Activated T-helper 17 cell treated with anti-CD3 and anti-CD28 coated beads, Interleukin-2, amount 50 U/mL, for 72 hours (primary cell): ENCODE measurements at places on chromosomes 5 and 9.

- no peaks in the 10 kb centered on the region for H3K4me1 ChIP-seq
- no peak for ATAC-seq
- H3K4me3 ChIP-seq = no peak overlapping the region
- no peaks in the 10 kb centered on the region for H3K36me3 ChIP-seq
- H3K27me3 ChIP-seq = peaks cover 4% of the 10 kb centered on the region
Measured at GRCh38 chr9:19914044-19914443, 125.2 kb upstream of the SLC24A2 start.

- peaks cover 5% of the 10 kb centered on the region for H3K4me1 ChIP-seq
- no peaks in the 10 kb centered on the region for H3K27me3 ChIP-seq
- H3K4me3 ChIP-seq = no peak overlapping the region
Measured at GRCh38 chr5:60826653-60827052, 17.4 kb downstream of the ELOVL7 start.

- H3K27ac ChIP-seq = no peak overlapping the region
- no peaks in the 10 kb centered on the region for H3K27me3 ChIP-seq
- no peak overlapping the region for H3K4me3 ChIP-seq
- ATAC-seq = no peak
- no peaks in the 10 kb centered on the region for H3K4me1 ChIP-seq
- no peaks in the 10 kb centered on the region for H3K36me3 ChIP-seq
Measured at GRCh38 chr5:179228341-179229121, 116.7 kb downstream of the ADAMTS2 start.

DNA sequence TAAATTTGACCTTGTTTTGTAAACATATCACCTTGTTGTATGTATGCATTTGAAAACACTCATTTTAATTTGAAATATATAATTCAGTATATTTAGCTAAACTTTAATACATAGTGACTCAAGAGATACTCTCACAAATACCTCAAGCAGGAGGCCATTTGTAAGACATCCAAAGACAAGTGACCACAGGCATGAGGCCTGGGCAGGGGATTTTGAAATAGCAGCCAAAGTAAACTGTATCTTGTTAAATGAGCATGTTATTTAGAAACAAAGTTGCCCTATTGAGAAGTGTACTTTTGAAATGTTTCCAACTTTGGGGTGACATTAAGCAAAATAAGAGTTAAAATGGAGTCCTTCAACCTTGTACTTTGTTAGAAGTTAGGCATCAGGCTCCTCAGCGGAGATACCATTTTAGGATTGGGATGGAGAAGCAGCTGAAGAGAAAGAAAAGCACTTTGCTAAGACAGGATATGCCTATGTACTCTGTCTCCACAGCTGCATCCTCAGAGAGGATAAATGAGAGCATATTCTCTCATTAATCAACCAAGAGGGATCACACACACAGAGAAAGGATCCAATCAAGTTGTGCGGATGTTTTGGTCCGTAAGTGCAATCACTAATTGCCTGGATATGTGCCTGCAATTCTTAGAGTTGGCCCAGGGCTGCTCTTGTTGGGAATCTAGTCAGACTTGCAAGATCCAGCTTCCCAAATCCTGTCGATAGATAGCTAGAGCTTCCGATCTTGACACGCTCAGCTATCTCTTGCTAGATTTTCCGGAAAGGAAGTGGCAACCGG lies 157.5 kb upstream of the HAPLN1 start:
- H3K4me3 ChIP-seq = no peak overlapping the region
- ATAC-seq = no peak
- no peaks in the 10 kb centered on the region for H3K4me1 ChIP-seq
- H3K27me3 ChIP-seq = no peaks in the 10 kb centered on the region

- H3K4me3 ChIP-seq = no peak overlapping the region
- H3K4me1 ChIP-seq = peaks cover 8% of the 10 kb centered on the region
- H3K36me3 ChIP-seq = peaks cover 7% of the 10 kb centered on the region
- peak; percentile 11 for ATAC-seq
- H3K27ac ChIP-seq = no peak overlapping the region
Measured at GRCh38 chr9:121219530-121219929, 17.9 kb upstream of the RAB14 start.

- H3K4me3 ChIP-seq = no peak overlapping the region
- ATAC-seq = peak; percentile 36
- no peaks in the 10 kb centered on the region for H3K36me3 ChIP-seq
- peak overlapping the region; percentile 70 for H3K27ac ChIP-seq
- no peaks in the 10 kb centered on the region for H3K27me3 ChIP-seq
Measured at GRCh38 chr5:65482736-65483545, 1.2 kb upstream of the ADAMTS6 start.

DNA sequence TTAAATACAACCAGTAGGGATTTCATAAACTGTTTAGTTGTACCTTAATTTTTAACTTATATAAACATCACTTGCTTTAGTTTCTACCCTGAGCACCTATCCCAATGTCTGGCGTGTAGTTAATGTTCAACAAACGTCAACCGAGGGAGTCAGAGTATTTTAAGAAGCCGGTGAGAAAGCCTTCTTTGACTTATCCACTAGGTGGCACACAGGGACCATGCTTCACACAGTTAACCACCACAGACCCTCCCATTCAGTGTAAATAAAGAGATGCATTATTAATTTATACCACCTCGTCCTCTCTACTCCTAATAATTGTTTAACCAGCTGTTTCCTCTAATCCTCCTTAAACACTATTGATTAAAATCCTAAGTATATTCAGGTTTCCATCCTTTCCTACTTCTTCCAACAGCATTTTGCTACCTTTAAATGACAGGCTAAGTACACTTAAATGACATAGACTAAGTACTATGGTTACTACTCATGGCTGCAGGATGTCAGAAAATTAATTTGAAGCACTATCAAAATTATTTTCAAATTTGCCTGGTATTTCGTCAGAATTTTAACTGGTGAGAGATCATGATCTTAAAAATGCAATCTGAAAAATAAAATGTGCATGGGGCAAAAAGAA lies 2.3 kb downstream of the HAPLN1 start:
- no peaks in the 10 kb centered on the region for H3K36me3 ChIP-seq
- ATAC-seq = peak; percentile 46
- H3K27ac ChIP-seq = no peak overlapping the region
- H3K4me1 ChIP-seq = peaks cover 6% of the 10 kb centered on the region

- H3K27ac ChIP-seq = no peak overlapping the region
- H3K4me3 ChIP-seq = no peak overlapping the region
- peaks cover 18% of the 10 kb centered on the region for H3K27me3 ChIP-seq
- H3K36me3 ChIP-seq = no peaks in the 10 kb centered on the region
- H3K4me1 ChIP-seq = no peaks in the 10 kb centered on the region
Measured at GRCh38 chr9:126532951-126533925, 80.5 kb upstream of the LMX1B start.

- peaks cover 4% of the 10 kb centered on the region for H3K27me3 ChIP-seq
- H3K4me1 ChIP-seq = no peaks in the 10 kb centered on the region
- H3K36me3 ChIP-seq = no peaks in the 10 kb centered on the region
- H3K4me3 ChIP-seq = no peak overlapping the region
Measured at GRCh38 chr9:31799953-31800609, 584.4 kb upstream of the ACO1 start.

DNA sequence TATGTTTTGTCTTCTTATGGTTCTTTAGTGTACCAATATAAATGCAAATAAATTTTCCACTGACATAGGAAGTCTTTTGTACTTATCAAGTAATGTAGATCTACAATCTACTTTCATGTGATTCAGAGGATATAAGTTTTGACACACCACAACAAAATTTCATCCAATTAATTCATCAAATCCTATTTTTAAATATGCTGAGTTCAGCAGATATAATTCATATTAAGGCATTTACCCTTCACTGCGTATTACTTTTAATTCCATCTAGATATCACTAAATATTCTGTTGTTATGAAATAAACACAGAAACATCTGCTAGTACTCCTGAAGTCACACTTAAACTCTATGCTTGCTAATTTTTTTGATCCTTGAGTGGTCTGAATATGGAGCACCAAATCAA lies 19.8 kb upstream of the ZNF354A start:
- peaks cover 9% of the 10 kb centered on the region for H3K27me3 ChIP-seq
- no peak overlapping the region for H3K4me3 ChIP-seq
- no peak for ATAC-seq
- H3K4me1 ChIP-seq = no peaks in the 10 kb centered on the region

DNA sequence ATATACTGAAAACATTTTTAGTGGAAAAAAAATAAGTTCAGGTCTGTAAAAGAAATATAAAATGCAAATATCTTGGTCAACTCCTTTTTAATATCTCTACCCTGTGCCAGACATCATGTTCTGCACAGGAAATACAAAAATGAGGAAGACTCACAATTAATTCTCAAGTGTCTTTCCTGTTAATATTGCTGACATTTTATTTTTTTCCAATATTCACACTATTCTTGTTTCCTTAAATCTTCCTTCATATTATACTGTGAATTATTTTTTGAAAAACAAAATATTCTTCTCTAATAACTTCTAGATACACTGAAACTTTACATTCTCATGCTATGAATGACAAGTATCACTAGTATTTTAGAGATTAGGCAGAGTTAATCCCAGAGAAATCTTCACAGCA lies 334.7 kb upstream of the FTMT start:
- no peak overlapping the region for H3K4me3 ChIP-seq
- no peaks in the 10 kb centered on the region for H3K36me3 ChIP-seq
- no peaks in the 10 kb centered on the region for H3K27me3 ChIP-seq
- H3K4me1 ChIP-seq = no peaks in the 10 kb centered on the region

DNA sequence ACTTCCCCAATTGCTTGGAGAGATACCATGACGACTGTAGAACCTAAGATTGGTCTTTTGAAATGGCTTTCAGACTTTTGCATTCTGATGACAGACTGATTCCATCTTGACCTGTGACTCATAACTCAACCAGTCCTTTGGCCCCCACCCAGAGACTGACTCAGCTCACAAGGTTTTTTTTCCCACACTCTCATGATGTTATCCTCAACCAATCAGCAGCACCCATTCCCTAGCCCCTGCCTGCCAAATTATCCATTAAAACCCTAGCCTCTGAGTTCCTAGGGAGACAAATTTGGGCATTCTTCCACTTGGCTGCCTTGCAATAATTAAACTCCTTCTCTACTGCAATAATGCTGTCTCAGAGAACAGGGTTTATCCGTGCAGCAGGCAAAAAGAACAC lies 1263.3 kb upstream of the CDH9 start:
- no peak overlapping the region for H3K4me3 ChIP-seq
- H3K36me3 ChIP-seq = no peaks in the 10 kb centered on the region
- H3K27ac ChIP-seq = no peak overlapping the region
- ATAC-seq = no peak

DNA sequence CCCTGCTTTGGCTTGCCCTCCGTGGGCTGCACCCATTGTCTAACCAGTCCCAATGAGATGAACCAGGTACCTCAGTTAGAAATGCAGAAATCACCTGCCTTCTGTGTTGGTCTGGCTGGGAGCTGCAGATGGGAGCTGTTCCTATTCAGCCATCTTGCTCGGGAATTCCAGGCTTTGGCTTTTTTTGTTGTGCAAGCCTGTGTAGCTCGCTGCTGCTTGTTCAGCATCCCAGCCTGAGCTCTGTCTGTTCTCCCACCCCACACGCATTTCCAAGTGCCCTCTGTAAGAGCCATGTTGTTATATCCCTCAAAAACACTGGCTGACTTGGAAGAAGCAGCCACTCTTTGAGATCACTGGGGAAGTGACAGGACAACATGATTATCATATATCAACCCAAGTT lies 101.6 kb upstream of the DPYSL3 start:
- no peaks in the 10 kb centered on the region for H3K4me1 ChIP-seq
- H3K36me3 ChIP-seq = peaks cover 13% of the 10 kb centered on the region
- no peak overlapping the region for H3K27ac ChIP-seq
- H3K4me3 ChIP-seq = no peak overlapping the region
- ATAC-seq = no peak

DNA sequence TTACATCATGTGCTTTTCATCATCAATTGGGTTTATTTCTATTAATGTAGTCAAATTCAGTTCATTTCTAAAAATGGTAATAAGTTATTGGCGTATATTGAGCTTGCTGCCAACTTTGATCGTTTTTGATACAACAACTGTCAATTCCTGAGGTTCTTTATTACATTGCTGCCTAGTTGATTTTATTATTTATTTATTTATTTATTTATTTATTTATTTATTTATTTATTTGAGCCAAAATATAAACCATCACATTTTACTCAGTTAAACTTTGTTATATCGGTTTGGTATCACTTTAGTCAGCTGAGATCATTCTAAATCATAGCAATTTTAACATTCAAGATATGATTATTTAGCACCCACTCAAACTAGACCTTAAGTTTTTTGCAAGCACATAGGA lies 100.0 kb downstream of the FBXO38 start:
- peaks cover 5% of the 10 kb centered on the region for H3K4me1 ChIP-seq
- peaks cover 38% of the 10 kb centered on the region for H3K27me3 ChIP-seq
- no peak overlapping the region for H3K27ac ChIP-seq
- H3K36me3 ChIP-seq = no peaks in the 10 kb centered on the region
- ATAC-seq = no peak

- H3K4me1 ChIP-seq = no peaks in the 10 kb centered on the region
- H3K36me3 ChIP-seq = no peaks in the 10 kb centered on the region
- H3K4me3 ChIP-seq = no peak overlapping the region
Measured at GRCh38 chr5:180341595-180341994, 11.5 kb downstream of the GFPT2 start.

- H3K4me3 ChIP-seq = no peak overlapping the region
- no peak for ATAC-seq
- no peaks in the 10 kb centered on the region for H3K4me1 ChIP-seq
Measured at GRCh38 chr5:61141801-61142200, 20.5 kb downstream of the SMIM15 start.

- ATAC-seq = no peak
- H3K27ac ChIP-seq = no peak overlapping the region
- peaks cover 29% of the 10 kb centered on the region for H3K27me3 ChIP-seq
- no peaks in the 10 kb centered on the region for H3K4me1 ChIP-seq
- H3K4me3 ChIP-seq = no peak overlapping the region
Measured at GRCh38 chr5:155024015-155024414, 10.5 kb downstream of the KIF4B start.

- ATAC-seq = no peak
- peaks cover 3% of the 10 kb centered on the region for H3K27me3 ChIP-seq
- H3K4me3 ChIP-seq = no peak overlapping the region
- H3K36me3 ChIP-seq = no peaks in the 10 kb centered on the region
- no peak overlapping the region for H3K27ac ChIP-seq
Measured at GRCh38 chr5:40093550-40093949, 586.2 kb upstream of the PTGER4 start.

DNA sequence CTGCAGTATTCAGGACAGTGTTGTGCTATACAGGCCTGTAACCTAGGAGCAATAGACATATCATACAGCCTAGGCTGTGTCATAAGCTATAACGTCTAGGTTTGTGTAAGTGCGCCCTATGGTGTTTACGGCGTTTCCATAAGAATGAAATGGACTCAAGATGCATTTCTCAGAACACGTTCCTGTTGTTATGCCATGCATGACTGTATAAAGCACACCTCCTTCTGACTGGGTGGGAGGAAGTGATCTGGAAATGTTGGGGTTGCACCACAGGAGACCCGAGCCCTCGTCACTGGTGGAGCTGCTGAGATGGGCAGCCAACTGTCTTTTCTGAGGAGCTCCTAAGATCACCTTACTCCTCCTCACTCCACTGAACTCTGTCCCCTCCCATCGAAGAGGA lies 391.3 kb upstream of the DAP start:
- no peak for ATAC-seq
- no peaks in the 10 kb centered on the region for H3K4me1 ChIP-seq
- no peak overlapping the region for H3K27ac ChIP-seq
- no peaks in the 10 kb centered on the region for H3K36me3 ChIP-seq

GRCh38 chr9:136203408-136204144 lies 1.4 kb downstream of the LHX3 start:
- no peak overlapping the region for H3K4me3 ChIP-seq
- H3K27me3 ChIP-seq = peaks cover 9% of the 10 kb centered on the region
- H3K27ac ChIP-seq = no peak overlapping the region
- ATAC-seq = peak; percentile 14
